NCI-H345 (cell line): ENCODE measurements at places on chromosomes 16 and 17.

DNA sequence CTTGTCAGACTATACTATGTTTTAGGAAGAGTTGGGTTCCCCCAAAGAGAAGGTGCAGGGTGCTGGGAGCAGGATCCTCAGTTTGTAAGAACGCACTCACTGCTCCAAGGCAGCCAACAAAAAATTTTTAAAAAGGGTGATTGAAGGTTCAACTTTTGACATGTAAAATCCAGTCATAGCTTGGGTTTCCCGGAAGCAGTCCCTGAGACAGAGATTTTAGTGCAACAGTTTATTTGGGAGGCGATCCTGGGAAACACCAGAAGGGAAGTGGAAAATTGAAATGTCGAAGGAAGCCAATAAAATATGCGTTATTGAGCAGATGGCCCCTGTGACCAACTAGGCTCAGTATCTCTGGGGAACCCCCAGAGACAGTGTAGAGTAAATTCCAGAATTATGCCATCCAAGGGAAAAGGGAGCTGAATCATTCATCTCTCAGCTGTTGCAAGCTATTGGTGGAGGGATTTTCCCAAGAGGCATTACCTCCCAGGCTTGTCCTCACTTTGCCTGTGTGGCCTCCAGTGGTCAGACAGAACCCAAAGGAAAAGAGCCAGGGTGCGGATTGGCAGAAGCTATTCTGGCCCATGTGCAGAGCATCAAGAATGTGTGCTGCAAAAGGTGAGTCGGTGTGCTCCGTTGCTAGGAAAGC lies 72.9 kb downstream of the HS3ST3B1 start:
- DNase-seq, result no peak

DNA sequence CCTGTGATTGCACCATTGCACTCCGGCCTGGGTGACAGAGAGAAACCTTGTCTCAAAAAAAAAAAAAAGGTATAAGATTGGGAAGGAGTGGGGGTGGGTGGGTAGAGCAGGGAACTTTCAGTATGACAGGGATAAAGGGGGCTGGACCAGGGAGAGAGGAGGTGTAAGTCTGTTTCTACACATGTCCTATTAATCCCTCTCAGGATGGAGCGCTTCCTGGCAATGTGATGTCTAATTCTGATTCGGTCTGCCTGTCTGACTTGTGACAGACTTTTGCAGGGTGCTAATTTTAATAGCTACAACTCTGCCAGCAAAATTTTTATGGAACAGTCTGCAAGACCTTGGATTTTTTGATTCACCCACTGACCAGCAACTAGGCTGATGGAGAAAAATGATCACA lies 53.8 kb upstream of the SLC25A19 start:
- no peak for DNase-seq

- DNase-seq, result no peak
These were observed 217.0 kb downstream of the FTO start for GRCh38 chr16:53920988-53921387.

GRCh38 chr17:61412143-61412859 lies 12.7 kb downstream of the TBX2 start:
- peak; percentile 80 for DNase-seq

GRCh38 chr17:35433075-35433894 lies 985 bp upstream of the SLFN12 start:
- no peak for DNase-seq

- peak; percentile 13 for DNase-seq
These were observed 117.3 kb upstream of the CACNG5 start for GRCh38 chr17:66717641-66718058.
